Mammary epithelial cell (primary cell): ENCODE measurements at places on chromosomes 16 and 17.

DNA sequence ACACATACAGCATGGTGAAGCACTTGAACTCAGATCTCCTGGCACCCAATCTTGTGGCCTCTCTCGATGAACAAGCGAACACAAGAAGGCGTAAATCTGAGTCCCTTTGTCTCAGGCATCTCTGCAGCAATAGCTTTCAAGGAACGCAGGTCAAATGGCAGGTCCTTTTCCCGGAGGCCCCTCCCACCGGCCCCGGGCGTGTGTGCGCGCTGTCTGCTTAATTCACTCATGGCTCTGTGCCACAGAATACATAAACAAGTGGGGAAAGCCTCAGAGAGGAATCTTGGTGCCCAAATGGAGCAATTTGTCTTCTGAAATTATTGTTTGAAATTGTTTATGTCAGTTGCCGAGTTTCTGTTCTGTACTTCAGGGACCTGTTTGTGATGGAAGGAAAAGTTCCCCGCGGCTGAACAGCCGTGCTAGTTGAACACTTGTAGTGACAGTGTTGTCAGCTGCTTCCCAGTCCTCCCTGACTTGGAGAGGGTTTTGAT, 14.8 kb downstream of the MYOCD start:
- no peak for DNase-seq

DNA sequence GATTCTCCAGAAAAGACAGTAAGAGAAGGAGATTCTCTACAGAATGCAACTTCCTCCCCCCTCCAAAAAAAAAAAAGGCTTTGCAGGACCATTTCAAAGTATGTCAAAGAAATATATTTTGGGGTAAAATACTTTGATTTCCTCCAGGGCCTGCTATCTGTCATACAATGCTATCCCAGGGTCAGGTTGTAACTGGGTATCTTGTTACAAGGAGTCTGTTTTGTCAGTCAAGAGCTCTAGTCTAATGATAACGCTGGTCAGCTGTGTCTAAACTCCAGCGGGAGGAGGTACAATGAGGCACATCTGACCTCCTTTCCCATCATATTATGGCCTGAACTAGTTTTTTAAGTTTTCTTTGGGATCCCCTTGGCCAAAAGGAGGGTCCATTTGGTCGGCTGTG, 408.4 kb upstream of the CDH5 start:
- DNase-seq, result no peak

GRCh38 chr17:75756451-75757085, 8.4 kb downstream of the GALK1 start:
- no peak for DNase-seq

GRCh38 chr17:6196355-6196754, 126.2 kb downstream of the WSCD1 start:
- no peak for DNase-seq

DNA sequence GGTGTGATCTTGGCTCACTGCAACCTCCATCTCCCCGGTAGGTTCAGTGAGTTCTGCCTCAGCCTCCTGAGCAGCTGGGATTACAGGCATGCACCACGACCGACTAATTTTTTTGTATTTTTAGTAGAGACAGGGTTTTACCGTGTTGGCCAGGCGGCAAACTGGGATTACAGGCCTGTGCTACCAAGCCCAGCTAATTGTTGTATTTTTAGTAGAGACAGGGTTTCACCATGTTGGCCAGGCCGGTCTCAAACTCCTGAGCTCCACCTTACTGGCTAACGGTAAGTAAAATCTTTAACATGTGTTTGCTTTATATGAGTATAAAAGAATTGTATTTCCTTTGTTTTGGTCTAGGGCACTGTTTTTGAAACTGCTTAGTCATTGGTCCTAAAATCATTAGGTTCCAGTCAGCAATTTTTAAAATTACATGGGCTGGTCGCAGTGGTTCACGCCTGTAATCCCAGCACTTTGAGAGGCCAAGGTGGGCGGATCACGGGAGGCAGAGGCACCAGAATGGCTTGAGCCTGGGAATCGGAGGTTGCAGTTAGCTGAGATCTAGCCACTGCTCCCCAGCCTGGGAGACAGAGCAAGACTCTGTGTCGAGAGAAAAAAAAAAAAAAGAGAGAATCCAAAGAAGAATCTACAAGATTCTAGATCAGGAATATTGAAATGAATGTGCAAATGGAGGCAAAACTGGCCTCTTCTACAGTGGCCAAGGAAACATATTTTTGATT, 3.6 kb downstream of the FLYWCH1 start:
- DNase-seq, result no peak

- DNase-seq, result no peak
Measured at GRCh38 chr17:32449963-32450362, 5.7 kb downstream of the PSMD11 start.

DNA sequence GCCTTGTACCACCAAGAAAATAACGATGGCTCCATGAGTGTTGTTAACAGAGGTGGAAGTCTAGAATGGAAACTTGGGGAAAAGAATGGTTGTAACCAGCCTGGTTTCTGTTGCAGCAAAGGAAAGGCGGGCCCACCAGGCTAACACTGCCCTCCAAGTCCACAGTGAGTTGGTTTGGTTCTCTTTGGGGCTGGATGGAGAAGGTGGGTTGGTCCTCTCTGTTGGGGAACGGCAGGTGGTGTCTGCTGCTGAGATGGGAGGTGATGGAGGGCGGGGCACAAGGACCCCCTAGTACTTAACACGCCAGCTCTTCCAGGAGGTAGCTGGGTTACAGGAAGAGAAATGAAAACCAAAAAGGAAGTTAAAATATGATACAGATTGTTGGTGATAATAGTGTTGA, 76.6 kb upstream of the PLCG2 start:
- DNase-seq, result no peak

DNA sequence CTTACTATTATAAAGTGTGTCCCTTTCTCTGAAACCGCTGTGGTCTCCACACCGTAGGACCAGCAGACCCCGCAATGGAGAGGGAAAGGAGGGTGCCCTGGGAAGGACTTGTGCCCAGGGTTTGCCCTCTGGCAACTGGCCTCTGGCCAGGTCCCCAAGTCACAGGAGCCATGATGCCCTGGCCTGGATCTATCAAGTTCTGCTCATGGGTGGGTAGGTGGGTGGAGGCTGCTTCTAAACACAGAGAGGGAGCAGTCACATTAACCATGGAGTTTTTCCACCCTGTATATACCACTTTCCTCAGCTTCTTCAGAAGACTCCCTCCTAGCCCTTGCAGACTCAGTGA, 9.4 kb upstream of the NEUROD2 start:
- DNase-seq, result no peak

DNA sequence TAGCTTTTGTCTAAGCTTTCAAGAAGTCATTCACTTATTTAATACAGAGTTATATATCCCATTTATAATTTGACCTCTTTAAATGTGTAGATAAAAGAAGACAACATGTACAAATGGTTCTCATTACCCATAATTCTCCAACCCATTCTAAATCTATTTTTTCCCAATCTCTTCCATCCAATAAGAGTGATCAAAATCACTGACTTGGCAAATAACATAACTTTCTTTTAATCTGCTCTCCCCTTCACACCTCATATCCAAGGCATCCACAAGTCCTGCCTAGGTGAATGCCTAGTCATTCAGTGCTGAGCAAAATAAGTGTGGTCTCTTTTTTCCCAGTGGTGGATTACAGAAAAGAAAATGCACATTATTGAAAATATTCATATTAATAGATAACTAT, 1231.1 kb downstream of the CDH11 start:
- no peak for DNase-seq

DNA sequence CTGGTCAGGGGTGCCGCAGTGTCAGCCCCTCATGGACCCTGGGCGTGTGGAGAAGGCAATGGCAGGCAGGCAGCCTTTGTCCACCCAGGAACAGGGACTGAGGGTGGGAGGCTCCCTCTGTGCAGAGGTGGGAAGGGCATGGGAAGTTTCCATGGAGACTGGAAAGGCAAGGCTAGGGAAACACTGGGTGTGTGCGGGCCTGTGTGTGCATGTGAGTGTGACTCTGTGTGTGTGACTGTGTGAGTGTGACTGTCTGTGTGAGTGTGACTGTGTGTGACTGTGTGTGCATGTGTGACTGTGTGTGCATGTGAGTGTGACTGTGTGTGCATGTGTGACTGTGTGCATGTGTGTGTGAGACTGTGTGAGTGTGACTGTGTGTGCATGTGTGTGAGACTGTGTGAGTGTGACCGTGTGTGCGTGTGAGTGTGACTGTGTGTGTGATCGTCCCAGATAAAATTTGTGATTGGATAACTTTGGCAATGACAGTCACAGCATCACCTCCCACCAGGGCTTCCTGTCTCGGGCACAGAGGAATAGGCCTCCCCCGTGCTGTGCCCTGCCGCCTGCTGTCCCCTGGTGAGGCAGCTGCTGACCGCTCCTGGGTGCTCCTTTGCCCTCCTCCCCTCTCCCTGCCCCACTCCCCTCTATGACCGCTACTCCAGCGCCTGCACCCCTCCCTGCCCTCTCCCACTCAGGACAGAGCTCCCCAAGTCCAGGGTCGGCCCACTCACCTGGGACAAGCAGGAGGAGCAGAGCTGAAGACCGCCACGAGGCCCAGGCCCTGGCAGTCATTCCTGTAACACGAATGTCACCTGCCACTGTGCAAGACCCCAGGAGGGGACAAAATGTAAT, 698 bp downstream of the CD300C start:
- DNase-seq, result no peak

DNA sequence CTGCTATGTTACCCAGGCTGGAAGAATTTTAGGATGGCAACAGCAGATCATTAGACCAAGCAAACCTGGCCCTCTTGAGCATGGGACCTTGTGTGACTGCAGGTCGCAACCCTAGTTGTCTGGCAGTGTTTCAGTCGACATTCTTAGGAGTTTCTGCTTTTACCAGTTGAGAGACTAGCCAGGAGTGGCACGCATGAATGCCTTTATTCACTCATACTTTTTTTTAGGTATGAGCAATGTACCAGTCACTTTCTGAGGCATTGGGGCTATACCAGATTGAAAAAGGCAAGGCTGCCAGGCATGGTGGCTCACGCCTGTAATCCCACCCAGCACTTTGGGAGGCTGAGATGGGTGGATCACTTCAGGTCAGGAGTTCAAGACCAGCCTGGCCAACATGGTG, 28.2 kb upstream of the HAS3 start:
- DNase-seq, result peak; percentile 96

- no peak for DNase-seq
Measured at GRCh38 chr17:45225964-45226530, 4.4 kb downstream of the FMNL1 start.

- DNase-seq, result no peak
Measured at GRCh38 chr16:15493466-15494180, 59.2 kb downstream of the BMERB1 start.
